LNCaP clone FGC (cell line): ENCODE measurements at places on chromosomes 11 and 22.

DNA sequence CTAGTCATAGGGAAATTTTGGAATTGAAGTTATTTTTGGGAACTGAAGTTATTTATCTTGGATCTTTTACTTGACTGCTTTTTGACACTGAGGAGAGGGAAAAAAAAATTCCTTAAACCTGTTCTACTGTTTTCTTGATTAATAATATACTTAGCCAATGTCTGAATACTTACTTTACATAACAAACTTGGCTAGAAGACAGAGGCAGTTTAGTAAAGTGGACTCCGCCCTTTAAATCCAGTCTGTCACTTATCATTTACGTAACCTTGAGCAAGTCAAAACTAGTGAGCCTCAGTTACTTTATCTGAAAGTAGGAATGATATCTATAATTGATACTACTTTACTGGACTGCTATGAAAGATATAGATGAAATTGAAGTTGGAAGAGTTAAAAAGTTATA lies 19.5 kb downstream of the CTSC start:
- DNase-seq = no peak

- no peak for DNase-seq
Observed at GRCh38 chr11:47387944-47388696, 9.8 kb upstream of the SPI1 start.

GRCh38 chr11:112886434-112887370 lies 74.5 kb upstream of the NCAM1 start:
- no peak for DNase-seq

DNA sequence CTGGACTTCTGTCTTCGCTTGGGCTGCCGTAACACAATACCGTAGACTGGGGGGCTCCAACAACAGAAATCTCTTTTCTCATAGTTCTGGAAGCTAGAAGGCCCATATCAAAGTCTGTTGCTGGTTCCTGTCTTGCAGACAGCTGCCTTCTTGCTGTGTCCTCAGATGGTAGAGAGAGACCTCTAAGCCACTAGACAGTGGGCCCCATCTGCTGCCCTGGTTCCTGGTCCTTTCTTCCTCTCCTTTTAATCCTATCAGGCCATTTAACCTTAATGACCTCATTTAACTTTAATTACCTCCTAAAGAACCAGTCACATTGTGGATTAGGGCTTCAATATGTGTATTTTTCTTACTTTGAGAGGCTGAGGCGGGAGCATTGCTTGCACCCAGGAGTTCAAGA lies 9.4 kb downstream of the CEP164 start:
- DNase-seq = no peak

GRCh38 chr11:12114193-12115033 lies 4.0 kb downstream of the MICAL2 start:
- no peak for DNase-seq

DNA sequence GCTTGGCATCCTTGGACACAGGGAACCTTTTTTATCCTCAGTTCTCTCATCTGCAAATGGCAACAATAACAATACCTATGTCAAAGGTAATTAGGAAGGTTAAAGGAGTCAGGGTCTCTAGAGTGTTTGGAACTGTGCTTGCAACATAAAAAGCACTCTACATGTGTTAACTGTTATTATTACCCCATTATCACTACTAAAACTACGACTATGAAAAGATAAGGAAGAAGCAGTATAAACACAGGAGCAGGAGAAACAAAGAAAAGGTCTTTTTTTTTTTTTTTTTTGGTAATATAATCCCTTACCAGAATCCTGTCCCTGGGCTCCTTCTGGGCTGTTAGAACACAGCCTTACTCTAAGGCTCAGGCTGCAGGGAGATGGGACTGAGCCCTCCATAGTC lies 348.2 kb downstream of the CADM1 start:
- no peak for DNase-seq

DNA sequence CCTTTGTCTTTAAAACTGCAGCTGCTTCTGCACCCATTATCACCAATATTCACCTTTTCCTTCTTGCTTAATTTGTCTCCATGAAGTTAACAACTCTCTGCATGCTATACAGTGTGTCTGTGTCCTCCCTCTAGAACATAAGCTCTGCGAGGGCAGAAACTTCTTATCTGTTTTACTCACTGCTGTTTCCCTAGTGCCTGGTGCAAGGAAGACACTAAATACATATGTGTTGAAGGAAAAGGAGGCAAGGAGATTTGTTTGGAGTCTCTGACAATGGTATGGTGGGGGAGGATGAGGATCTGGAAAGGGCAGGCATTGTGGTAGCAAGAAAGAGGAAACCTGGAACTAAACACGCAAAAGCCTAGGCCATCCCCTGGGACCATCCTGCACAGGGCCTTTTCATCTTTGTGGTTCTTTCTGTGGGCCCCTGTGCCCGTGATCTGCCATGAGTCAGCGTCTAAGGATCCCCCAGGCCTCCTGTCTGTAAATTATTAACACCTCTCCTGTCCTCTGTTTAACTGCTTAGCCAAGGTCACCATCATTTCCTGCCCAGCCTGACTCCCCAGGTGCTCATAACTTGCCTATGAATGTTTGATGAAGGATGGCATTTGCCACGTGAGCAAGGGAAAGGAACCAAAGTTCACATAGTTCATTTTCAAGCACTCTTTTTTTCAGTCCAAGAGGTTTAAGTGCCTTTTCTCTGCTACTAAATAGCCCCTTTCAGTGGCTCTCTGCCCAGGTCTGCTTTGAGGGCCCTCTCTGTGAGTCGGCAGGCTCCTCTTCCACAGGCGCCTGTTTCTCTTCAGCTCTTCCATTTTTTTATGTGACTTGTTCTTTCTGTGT lies 131.1 kb downstream of the RASSF10 start:
- DNase-seq = no peak

GRCh38 chr11:120832481-120833238 lies 191.2 kb upstream of the TBCEL start:
- no peak for DNase-seq

- DNase-seq = no peak
Observed at GRCh38 chr11:11391796-11392463, 38.9 kb upstream of the CSNK2A3 start.

DNA sequence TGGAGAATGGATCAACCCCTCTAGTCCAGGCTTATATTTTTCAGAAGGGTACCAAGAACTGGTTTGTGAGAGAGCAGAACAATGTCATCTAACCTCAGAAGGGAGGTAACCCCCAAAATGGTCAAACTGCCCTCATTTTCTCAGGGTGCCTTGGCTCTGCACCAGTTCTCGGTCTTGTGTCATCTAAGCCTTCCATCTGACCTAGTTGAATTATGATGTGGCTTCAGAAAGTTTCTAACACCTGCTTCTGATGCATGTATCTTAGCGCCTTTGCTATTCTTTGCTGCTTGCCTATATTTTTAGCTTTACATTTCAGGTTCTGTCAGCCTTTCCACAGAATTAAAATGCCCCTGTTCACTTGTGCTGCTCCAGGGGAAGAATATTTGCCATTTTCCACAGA lies 91.7 kb upstream of the E2F8 start:
- no peak for DNase-seq

- DNase-seq = no peak
Observed at GRCh38 chr11:20017320-20017719, 143.0 kb downstream of the DBX1 start.

- no peak for DNase-seq
Observed at GRCh38 chr11:34633990-34634693, 13.2 kb downstream of the EHF start.

DNA sequence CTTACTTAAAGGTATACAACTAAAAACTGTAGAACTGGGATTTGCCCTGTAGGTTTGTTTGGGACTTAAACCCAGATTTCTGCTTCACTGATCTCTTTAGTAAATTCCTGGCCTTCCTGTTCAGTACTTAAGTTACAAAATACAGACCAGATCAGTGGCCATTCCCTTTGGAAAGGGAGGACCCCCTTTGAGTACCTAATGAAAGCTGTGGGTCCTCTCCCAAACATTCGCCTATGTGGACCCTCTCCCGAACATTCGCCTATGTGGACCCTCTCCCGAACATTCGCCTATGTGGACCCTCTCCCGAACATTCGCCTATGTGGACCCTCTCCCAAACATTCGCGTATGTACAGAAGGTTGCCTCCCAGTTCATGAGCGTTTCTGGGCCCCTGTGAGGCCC lies 10.3 kb downstream of the L3MBTL2 start:
- no peak for DNase-seq

DNA sequence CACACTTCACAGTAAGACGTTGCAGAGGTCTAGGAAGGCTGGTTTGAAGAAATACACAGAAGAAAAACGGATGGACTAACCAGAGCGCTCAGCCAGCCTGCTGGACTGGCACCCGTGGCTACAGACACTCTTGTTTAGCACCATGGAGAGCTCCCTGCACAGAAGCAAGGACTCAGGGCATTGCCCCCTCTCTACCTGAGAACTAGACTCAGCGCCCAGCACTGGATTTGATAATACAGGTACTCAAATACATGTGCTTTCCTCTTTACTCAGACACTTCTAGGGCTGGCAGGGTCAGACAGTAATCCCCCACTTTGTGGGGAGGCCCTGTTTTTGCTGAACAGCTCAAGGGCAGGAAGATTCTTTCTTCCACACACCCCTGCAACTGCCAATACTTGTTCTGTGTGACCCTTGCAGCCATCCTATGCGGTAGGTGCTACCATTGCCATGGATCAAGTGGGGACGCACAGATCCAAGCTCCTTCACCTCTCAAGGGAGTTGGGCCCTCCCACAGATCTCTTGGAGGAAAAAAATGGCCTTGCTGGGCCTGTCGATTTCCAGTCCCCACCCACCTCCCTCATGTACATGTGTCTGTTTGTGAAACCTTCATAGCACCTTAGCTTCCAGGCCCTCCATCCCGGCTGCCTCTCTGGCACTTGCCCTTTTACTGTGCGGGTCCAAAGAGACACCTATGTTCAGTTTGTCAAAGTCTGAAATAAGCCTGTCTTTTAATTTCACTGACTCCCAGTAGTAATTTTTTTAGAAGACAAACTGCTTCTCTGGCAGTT lies 5.1 kb upstream of the P2RX6 start:
- DNase-seq = peak; percentile 41

GRCh38 chr11:124556828-124557227 lies 13.0 kb upstream of the OR8A1 start:
- DNase-seq = no peak

- no peak for DNase-seq
Observed at GRCh38 chr11:76644591-76644990, 26.0 kb downstream of the LRRC32 start.

- DNase-seq = no peak
Observed at GRCh38 chr11:11841116-11841722, 553 bp upstream of the USP47 start.

GRCh38 chr11:70551351-70552166 lies 153.2 kb downstream of the CTTN start:
- DNase-seq = no peak

- no peak for DNase-seq
Observed at GRCh38 chr11:40223596-40224330, 1235.7 kb downstream of the LRRC4C start.

DNA sequence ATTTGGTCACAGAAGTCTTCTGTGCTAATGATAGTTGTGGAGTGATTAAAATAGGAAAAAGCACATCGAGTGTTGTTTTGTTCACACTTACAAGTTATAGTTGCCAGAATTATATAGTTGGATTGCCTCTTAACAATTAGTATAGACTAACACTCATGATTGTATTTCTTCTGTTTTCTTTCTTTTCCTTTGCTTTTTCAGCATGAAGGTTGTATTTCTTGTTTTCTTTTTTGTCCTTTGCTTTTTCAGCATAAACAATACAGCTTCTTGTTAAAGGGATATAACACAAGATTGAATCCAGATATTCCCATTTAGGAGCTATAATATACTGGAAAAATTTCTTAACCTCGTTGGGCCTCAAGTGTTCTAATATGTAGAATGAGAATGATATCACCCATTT lies 31.1 kb downstream of the ACER3 start:
- DNase-seq = no peak

DNA sequence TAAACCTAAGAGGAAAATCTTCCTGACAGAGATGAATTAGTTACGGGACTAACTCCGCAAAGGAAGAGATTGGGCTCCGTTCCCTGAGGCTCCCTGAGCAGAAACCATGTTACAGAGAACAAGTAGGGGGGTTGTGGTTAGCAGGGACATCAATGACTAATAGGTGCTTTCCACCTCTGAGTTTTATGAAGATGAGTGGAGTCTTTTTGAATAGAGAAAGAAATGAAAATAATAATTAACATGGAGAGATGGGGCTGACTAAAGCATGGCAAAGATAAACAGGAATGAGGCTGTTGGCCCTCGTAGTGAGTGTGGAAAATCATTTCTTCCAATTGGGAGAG lies 47.5 kb upstream of the PICALM start:
- DNase-seq = no peak

DNA sequence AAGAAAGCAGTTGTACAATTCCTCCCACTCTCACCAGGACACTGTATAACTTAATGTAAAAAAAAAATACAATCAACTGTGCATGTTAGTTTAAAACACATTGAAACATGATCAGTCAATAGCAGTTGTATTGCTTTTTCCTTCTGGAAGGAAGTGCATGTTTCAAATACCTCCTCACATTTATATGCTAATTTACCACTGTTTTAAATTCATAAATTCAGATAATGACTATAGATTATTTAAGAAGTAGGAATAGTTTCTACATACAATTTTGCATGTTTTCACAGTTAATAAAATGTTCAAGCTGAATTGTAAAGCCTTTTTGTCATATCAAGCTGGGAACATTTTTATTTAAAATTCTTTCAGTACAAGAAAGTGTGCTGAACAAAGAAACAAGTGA lies 3.3 kb downstream of the GRIA4 start:
- no peak for DNase-seq

- DNase-seq = no peak
Observed at GRCh38 chr11:3161309-3161708, 3.8 kb downstream of the OSBPL5 start.

GRCh38 chr22:31544481-31545480 lies 48.4 kb downstream of the SFI1 start:
- no peak for DNase-seq

GRCh38 chr11:45343444-45343843 lies 57.3 kb upstream of the SYT13 start:
- no peak for DNase-seq
